ENCODE measurements at places on chromosomes 2 and 18.
A peak's percentile ranks its signal among the peaks of the same experiment; 100 is the strongest.

DNA sequence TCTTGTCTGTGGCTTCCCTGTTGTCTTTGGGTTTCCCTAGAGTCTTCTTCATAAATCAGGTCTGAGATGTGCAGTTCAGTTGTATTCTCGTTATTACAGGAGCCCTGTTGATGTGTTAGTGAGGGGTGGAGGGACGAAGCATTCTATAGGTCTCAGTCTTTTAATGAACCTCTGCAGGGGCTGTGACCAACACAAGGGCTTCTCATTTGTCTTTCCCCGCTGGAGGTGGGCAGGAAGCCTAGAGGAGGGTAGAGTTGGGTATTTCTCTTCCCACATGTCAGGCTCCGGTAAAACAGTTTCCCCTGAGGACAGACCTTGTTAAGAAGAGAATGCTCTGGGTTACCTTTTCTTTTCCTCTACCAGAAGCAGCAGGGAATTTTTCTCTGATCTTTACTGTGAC, 31.2 kb downstream of the PROC start:
- no peak for DNase-seq

DNA sequence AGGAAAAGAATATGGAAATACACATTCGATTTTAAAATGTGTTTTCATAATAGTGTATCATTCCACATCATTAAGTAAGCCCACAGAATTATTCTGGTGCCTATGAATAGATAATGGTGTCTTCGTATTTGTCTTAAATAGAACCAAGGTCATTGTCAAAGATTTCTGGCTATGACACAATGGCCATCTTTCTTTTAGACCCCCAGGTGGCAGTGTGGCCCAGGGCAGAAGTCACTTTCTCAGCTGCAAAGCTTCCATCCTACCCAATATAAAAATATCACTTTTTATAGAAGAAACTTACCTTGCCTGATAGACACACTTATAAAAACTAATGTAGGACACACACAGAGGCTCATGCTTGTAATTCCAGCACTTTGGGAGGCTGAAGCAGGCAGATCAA, 57.5 kb downstream of the ZRANB3 start:
- peak; percentile 1 for DNase-seq

GRCh38 chr2:1350111-1350510, 63.2 kb upstream of the TPO start:
- DNase-seq = no peak

GRCh38 chr18:75116809-75117208, 92.1 kb downstream of the PTGR3 start:
- no peak for DNase-seq

DNA sequence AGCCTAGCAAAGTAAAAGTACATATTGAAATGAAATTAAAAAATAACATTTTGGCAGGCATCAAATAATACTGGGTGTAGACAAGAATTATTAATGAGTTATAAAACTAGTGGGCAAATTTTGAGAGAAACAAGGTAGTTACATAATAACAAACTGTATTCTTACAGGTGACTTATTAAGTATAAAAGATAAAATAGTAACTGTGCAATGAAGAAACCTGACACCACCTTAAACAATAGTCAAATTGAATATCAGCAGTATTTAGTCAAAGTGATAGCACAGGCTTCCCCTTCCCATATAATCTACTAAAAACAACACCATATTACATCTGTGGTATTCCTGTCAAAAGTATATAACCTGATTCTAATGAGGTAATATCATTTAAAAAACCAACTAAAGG, 1099.8 kb upstream of the CRIM1 start:
- DNase-seq = no peak

- no peak for DNase-seq
Measured at GRCh38 chr2:203908797-203909185, 27.8 kb upstream of the ICOS start.

DNA sequence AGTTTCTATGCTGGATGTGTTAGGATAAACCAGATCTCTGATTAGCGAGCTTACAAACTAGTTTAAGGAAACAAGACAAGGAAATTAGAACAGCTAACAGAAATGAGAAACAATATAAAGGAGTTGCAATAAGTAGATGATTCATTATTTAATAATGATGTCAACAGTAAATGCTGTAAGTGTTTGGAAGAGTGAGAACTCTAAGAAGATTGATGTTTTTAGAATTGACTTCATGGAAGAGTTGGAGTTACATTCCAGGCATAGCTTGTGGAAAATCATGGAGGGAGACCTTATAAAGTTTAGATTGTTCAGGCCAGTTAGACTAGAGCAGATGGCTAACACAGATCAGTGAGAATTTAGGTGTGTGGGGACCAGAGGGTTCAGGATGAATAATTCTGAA, 32.6 kb downstream of the PPP1R1C start:
- DNase-seq = no peak

GRCh38 chr2:9191041-9191481, 15.6 kb upstream of the ASAP2 start:
- no peak for DNase-seq

- no peak for DNase-seq
Measured at GRCh38 chr2:20185176-20186022, 39.5 kb downstream of the SDC1 start.

GRCh38 chr2:171883275-171883893, 10.7 kb downstream of the SLC25A12 start:
- no peak for DNase-seq

- DNase-seq = no peak
Measured at GRCh38 chr2:196719110-196719872, 79.8 kb downstream of the CCDC150 start.

- DNase-seq = no peak
Measured at GRCh38 chr2:138626148-138626547, 124.6 kb downstream of the SPOPL start.
